ENCODE measurements at places on chromosomes 7 and 10.

DNA sequence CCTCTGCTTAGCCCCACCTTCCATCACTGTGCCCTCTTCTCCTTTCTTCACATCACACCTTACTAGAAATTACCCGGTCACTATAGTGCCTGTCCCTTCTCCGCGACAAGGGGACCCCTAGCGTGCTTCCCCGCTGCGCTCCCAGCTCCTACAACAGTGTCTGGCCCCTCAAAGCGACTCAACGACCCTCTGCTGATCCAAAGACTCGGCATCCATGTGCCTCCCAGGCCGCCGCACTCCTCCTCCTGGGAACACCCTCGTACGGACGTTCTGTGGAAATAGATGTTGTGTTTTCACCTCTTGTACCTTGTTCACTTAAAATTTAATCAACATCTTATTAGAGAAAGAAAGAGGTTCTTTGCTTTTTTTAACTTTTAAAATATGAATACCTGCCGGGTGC is 463.5 kb downstream of the DNAJB6 start:
- DNase-seq, result no peak

GRCh38 chr10:124569623-124570470 is 108.2 kb downstream of the LHPP start:
- DNase-seq, result no peak

GRCh38 chr7:8109196-8110022 is 140.8 kb downstream of the GLCCI1 start:
- peak; percentile 36 for DNase-seq

DNA sequence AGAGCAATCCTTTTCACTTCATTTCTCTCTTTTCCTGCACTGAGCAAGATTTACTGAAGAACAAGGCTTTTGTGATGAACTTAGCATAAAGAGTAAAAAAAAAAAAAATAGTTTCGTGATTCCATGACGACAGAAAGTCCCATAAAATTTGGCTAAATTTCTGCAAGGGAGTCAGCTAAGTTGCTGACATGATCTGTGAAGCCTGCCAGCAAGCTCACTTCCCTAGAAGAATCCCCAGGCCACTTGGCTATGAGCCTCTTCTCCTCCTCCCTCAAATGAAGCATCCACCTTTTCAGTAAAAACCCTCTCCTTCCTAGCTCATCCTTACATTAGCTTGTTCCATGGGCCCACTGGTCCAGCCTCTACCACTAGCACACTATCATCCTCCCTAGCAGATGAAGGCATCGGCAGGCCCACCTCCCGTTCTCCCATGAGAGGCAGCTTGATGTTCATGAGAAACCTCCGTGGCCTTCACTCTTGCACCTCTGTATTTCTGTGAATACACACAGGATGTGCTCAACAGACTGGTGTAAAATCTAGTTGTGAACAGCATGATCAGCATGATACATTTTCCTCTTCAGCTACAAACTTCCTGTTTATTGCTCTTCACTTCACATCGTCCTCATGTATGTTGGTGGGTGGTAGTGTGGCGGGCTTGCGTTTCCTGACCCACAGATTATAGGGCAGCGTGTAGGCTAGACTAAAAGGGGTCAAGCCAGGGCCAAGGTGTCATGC is 30.9 kb downstream of the GIMAP8 start:
- no peak for DNase-seq

- no peak for DNase-seq
These were observed at the start of gene CPVL for GRCh38 chr7:29146057-29146706. CPVL (minus strand) TSS chr7:29146537; CDS start chr7:29121061, 25,476 bp downstream.

DNA sequence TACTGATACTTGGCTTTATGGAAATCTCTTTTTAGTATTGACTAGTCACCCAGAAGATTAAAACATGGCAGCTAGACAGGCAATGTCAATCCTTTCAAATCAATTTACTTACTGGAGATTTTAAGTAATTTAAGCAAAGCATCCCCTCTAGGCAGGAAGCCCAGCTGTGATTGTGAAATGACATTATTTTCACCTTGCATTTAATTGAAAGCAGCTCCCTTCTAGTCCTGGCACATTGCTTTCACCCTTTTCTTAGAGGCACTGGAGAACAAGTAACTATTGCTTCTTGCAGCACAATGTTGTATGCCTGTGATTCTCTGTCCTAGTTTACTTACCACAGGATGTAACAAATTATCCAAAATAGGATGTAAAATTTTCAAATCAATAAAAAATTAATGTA is 13.3 kb downstream of the ST7 start:
- DNase-seq, result peak; percentile 63

GRCh38 chr7:8625612-8626011 is 192.2 kb downstream of the NXPH1 start:
- no peak for DNase-seq

DNA sequence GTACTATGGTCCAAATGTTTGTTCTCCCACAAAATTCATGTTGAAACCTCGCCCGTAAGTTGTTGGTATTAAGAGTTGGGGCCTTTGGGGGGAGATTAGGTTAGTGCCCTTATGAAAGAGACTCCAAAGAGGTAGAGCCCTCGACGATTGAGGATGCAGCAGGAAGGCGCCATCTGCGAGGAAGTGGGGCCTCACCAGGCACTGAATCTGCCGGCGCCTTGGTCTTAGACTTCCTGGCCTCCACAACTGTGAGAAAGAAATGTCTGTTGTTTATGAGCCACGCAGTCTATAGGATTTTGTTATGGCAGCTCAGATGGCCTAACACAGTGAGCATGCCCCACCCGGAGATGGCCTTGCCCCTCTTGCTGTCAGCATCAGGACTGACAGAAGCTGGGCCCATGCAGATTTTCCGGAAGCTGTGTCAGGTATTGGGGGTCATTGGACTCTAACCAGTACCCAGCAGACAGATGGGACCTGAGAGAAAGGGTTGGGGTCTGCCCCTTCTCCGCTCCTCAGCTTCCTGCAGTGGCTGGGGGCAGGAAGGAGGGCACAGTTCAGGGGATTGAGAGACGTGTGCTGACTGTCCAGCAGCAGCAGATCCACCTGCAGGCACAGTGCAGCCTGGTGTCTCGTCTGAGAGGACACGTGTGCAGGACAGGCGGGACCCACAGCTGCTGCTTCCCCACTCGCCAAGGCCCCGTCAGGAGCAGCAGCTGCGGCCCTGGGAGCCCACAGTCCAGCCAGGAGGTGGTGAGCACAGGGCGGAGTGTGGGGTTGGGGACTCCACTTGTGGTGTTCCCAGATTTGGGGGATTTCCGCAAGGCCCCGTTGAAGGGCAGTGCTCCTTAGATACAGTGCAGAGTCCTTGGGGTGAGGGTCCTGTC is 47.8 kb downstream of the MGMT start:
- DNase-seq, result no peak

- peak; percentile 40 for DNase-seq
These were observed 16.7 kb upstream of the LRRN3 start for GRCh38 chr7:111074071-111074747.

GRCh38 chr10:116418389-116418788 is 9.3 kb upstream of the PNLIPRP3 start:
- no peak for DNase-seq

DNA sequence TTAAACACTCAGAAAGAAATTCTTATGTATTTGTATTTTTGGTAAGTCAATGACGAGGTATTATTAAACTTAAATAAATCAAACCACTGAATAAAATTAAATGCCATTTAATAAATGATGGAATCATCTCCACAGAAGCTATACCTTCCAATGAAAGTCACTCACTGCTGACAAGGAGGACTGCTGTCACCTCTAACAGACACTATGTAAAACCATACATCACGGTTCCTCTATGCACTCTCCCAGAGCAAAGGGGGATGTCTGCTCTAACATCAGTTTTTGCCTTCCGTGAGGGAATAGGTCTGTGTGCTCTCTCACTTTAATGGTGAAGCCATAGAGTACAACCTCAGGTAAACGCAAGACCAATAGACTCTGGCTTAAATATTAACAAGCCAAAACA is 99.7 kb upstream of the DDC start:
- no peak for DNase-seq

GRCh38 chr7:28456044-28456443 is 43.7 kb downstream of the CREB5 start:
- DNase-seq, result peak; percentile 0

- no peak for DNase-seq
These were observed 36.1 kb upstream of the ZNF736 start for GRCh38 chr7:64277630-64278029.

DNA sequence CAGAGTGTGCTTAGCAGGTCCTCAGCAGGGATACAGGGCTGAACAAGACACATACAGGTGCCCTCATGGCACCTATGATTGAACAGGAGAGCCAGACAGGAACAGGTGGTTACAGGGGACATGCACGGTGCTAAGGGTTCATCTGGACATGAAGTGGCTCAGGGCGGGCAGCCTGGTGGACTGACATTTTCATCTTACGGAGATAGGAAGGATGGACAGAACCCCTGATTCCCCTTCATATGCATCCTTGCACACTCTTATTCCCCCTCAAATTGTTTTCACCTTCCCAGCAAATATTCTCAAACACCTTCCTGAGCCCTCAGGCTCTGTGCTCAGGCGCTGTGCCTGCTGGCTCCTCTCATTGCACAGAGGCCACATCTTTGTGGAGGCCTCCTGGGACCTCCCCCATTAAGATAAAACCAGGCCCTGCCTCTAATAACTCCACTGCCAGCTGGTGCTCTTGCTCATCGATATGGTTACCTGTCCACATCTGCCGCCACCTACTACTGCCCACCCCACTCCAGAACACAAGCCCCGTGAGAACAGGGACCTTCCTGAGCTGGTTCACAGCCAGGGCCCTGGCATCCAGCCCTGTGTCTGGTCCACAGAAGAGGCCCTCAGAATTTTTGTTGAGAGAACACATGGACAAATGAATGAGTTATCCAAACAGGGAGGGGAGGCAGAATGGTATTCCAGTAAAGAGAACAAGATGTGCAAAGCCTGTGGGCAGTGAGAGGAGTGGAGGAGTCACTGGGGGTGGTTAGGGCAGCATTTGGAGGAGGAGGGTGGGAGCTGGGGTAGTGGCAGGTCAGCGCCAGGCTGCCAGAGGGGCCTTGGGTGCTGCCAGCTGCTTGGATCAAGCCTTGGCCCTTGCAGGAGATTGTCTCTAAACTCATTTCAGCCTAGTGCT is 68.9 kb upstream of the AQP1 start:
- peak; percentile 76 for DNase-seq

- no peak for DNase-seq
These were observed 282.5 kb upstream of the MYO3A start for GRCh38 chr10:25651534-25651933.

DNA sequence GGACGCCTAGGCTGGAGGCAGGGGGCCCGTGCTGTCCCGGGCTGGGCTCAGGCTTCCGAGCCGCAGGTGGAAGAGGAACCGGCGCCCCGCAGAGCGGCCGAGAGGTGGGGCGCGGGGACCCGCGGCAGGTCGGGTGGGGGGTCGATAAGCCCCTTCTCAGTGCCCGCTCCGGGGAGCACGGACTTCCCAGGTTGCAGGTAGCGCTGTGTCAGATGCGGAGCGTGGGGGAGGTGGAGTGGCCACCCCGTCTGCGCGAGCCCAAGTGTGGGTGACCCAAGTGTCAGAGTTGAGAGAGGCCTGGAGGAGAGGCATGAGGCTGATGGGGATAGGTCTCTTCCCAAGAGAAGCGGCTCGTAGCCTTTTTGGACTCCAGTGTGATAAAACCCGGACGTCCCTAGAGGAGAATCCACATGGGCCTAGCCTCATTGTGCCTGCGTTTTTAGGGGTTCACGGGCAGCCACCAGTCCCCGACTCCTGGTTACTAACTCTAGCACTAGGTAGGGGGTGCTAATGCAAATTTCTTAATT is 580 bp downstream of the EEPD1 start:
- peak; percentile 25 for DNase-seq

DNA sequence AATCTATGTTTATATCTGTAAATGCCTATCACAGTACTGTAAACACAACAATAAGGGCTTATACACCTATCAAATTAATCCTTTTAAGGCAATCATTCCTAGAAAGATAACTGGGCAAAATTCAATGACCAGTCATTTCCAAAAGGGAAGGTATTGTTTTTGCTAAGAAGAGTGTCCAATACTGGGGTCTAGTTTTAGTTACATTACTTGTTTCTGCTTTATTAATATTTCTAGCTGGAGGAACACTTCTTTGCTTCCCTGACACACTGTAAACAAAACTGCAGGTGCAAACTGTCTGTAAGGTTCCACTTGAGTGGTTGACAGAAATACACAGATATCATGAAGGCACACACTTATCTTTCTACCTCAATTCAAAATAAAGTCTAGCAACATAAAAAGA is 84.2 kb upstream of the FAM133B start:
- DNase-seq, result no peak

- DNase-seq, result peak; percentile 53
These were observed 93.4 kb downstream of the ZNF365 start for GRCh38 chr10:62467527-62467926.

DNA sequence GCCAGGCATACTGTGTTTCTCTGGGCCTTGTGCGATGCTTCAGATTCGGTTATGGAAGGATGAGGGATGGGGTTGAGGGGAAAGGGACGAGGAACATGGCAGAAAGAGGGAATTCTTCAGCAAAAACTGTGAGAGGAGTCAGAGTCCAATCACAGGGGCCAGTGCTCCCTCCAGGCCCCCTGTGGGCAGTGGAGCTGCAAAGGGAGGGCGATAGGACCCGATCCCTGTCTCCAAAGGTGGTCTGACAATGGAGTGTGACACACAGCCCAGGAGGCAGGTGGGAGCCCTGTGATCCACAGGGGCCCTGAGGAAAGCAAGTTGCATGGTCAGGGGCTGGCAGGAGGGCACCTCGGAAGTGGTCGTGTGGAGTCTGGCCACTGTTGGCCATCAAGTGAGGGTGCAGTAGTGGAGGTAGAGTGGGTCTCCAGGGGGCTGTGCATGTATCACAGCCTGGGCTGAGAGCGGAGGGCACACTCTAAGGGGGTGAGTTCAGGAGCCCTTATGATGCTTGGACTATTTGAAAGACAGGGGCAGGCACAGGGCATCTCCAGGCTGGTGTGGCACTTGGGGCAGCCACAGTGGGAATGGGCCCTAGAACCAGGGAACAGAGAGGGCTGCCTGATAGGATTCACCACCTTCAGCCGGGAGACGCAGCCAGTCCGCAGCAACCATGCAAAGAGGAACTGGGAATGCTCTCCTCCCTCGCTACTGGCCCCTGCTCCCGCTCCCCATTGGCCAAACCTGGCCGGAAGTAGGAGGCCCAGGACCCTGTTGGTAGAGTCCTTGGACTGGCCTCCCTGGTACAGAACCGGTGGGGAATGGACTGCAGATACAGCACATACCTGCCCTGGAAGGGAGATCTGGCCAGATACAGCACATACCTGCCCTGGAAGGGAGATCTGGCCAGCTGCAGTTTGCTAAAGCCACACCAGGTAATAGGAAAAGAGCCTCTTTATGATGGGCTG is 115.9 kb downstream of the ADCY1 start:
- DNase-seq, result no peak

All from adipocyte (in vitro differentiated cells).